Spleen (tissue), 13 donors: ENCODE measurements at places on chromosomes 6 and 20. TPM values are rescaled to one million over a fixed set of nuclear protein-coding genes. Genes with fewer than 3 reads are reported as not detected.

Gene PRR18
- not detected for total RNA-seq

Gene PTK7
- 51.6 TPM for total RNA-seq

Gene SLC52A3
- total RNA-seq: 0.17 TPM

Gene IGF2R
- total RNA-seq: 179 TPM

Gene SLC17A9
- 29.2 TPM for total RNA-seq

Gene PCMT1
- 46.6 TPM for total RNA-seq

Gene PSORS1C1
- not detected for total RNA-seq

Gene MOXD1
- total RNA-seq: 6.3 TPM
